ENCODE measurements at places on chromosomes 3 and 15.

- no peak for DNase-seq
Observed at GRCh38 chr3:115248274-115248673, 101.2 kb upstream of the ZBTB20 start.

DNA sequence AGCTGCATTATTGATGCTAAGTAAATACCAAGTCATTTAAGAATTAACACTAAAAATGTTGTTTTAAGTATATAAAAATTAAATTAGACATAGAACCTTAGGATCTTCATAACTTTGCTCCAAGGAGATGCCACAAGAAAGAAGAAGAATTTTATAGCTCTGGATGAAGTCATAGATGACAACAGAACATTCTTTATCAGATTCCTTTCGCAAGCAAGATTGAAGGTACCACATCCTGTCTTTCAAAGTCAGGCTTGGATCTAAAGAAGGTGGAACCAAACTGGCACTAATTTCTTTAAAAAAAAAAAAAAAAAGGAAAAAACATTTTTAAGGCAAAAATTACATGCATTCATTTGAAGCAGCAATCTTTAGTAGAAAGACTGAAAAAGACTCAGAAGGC lies 62.5 kb downstream of the POLQ start:
- DNase-seq, result no peak

DNA sequence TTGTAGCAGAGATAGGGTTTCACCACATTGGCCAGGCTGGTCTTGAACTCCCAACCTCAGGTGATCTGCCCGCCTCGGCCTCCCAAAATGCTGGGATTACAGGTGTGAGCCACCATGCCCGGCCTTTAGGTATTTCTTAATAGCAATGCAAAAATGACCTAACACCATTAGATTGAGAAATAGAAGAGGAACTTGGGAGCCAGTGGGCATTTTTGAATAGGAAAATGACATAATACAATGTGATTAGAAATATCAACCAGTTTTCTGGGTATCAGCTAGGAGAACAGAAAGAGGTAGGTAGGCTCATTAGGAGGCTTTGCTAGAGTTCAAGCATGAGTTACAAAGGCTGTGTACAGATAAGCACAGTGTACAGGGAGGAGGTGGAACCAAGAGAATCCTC lies 101.8 kb upstream of the TBC1D5 start:
- no peak for DNase-seq

- DNase-seq, result no peak
Observed at GRCh38 chr3:24503616-24504113, 9.0 kb upstream of the THRB start.

DNA sequence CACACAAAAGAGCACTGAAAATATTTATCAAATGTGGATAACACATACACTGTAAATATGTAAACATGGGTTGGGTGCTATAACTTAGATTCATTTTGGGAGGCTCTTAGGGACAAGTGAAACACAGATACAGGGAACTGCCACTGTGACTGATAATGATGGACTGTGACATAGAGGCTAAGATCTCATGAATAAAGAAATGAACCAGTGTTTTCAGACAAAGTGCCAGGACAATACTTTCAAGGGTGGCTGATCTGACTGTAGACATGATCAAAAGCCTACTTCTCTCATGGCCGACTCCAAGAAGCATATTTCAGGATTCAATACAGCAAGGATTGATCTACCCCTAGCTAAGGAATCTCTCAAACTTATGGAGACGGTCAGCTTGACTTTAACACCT lies 353.8 kb downstream of the FGF12 start:
- no peak for DNase-seq

GRCh38 chr3:108125550-108126071 lies 34.8 kb upstream of the CD47 start:
- DNase-seq, result peak; percentile 33

GRCh38 chr3:59126446-59126845 lies 76.6 kb upstream of the CFAP20DC start:
- no peak for DNase-seq

- DNase-seq, result no peak
Observed at GRCh38 chr3:139101396-139101795, 56.7 kb upstream of the PRR23C start.

- no peak for DNase-seq
Observed at GRCh38 chr15:70475407-70475781, 288.0 kb downstream of the UACA start.

DNA sequence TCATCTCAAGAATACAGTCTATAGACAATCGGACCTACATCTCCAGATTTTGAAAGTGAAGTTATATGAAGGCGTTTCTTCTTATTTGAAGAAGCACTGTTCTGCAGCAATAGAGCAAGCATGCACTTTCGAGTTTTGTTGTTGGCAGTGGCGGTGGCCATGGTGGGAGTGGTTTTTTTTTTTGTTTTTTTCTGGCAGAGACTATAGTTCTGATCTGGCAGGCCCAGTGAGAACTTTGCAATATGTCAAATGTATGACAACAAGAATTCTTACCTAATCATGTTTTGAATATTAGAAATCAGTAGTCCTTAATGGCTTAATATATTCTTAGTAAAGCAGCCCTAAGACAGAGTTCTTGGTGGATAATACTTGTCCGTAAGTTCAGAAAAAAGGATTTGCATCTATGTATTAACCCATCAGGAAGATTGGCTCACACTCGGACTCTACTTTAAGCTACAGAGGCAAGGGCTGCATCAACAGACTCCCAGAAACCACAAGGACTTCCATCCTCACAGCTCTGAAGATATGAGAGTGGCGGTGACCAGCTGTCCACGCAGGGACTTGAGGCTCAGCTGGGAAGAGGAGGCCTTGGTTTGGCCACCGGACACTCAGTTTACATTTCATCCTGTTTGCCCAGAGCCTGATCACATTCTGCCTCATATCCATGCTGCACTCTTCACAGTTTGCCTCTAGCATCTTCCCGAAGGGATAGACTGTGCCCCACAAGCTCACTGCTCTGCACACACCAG lies 124.1 kb upstream of the THBS1 start:
- DNase-seq, result no peak

DNA sequence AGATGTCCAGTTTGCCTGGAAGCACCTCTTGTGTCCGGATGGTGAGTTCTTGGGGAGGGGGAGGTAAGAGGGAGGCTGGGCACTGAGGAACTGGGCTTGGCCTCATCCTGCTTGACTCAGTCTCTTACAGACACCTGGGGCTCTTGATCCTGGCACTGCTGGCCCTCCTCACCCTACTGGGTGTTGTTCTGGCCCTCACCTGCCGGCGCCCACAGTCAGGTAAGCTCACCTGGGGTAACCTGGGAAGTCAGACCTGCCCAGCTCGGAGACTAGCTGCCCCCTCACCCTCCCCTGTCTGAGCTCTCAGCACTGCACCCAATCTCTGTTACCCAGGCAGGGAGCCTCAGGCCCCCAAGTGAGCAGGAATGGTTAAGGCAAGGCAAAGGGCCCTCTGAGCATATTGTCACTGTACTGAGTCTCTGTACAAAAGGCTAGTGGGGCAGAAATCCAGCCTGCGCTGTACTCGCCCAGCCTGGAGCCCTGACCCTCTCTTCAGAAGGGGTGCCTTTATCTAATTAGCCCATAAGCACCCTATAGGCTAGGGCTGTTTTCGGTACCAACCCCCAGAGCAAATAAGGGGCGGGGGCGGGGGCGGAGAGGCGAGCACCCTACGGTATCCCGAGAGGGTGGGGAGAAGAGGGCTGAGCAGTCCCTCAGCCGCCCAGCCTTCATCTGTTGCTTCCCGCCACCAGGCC lies 2.2 kb upstream of the IL17RC start:
- no peak for DNase-seq

DNA sequence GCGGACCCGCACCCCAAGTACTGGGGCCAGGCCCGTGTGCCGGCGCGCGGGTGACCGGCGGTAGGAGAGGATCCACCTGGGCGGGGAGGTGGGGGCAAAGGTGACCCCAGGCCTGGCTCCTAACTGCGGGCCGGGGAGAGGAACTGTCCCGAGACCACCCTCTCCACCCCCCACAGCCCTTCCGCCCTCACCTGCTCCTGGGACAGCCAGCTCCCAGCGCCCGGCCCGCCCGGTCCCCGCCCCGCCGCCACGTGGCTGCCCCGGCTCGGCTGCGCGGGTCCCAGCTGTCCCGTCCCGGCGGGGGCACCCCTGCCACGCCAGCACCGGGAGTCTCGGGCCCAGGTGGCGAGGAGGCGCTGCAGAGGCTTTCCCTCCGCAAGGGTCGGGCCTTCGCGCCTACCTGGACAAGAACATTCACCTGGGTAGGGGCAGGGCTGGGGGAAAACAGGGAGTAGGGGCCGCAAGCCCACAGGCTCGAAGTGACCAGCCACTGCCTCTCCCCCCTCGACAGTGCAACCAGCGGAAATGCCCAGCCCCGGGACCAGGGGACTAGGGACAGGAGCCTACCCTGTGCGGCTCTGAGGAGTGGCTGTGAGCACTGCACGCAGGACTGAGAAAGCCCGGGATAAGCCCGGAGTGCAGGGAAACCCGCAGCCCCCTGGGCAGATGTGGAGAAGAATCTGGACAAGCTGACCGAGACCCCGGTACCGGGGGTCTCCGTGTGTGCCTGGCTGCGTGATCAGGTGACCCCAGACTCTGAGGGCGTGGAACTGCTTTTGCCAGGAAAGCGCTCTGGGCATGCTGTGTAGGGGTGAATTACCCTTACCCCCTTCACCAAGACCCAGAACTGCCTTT lies at the start of gene SLC12A8:
SLC12A8 (minus strand) TSS at position 240 of the 855 bp plus-strand sequence. CDS start 1,399 bp downstream, outside the sequence.
- DNase-seq, result no peak

All from stimulated activated CD8-positive, alpha-beta memory T cell treated with anti-CD3 and anti-CD28 coated beads, Interleukin-15, amount 100 ng/mL, for 48 hours (primary cell).